NCI-H460 (cell line): ENCODE measurements at places on chromosomes 2 and 18.
A peak's percentile ranks its signal among the peaks of the same experiment; 100 is the strongest.

GRCh38 chr2:199807966-199808365 lies 43.0 kb downstream of the FTCDNL1 start:
- DNase-seq, result no peak

- no peak for DNase-seq
Observed at GRCh38 chr2:127024769-127025358, 82.1 kb downstream of the BIN1 start.

GRCh38 chr18:32998285-32998684 lies 225.5 kb upstream of the KLHL14 start:
- DNase-seq, result no peak

DNA sequence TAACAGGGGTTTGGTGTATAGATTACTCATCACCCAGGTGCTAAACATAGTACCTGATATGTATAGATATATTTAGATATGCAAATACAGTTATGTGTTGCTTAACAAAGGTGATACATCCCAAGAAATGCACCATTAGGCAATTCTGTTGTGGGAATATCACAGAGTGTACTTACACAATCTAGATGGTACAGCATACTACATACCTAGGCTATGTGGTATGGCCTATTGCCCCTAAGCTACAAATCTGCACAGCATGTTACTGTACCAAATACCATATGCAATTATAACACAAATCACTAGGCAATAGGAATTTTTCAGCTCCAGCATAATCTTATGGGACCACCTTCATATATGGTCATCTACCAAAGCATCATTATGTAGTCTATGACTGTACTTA lies 43.5 kb upstream of the NPAS2 start:
- no peak for DNase-seq

- no peak for DNase-seq
Observed at GRCh38 chr2:6754419-6754818, 111.3 kb downstream of the CMPK2 start.

- no peak for DNase-seq
Observed at GRCh38 chr18:57141208-57142129, 5.4 kb upstream of the BOD1L2 start.

DNA sequence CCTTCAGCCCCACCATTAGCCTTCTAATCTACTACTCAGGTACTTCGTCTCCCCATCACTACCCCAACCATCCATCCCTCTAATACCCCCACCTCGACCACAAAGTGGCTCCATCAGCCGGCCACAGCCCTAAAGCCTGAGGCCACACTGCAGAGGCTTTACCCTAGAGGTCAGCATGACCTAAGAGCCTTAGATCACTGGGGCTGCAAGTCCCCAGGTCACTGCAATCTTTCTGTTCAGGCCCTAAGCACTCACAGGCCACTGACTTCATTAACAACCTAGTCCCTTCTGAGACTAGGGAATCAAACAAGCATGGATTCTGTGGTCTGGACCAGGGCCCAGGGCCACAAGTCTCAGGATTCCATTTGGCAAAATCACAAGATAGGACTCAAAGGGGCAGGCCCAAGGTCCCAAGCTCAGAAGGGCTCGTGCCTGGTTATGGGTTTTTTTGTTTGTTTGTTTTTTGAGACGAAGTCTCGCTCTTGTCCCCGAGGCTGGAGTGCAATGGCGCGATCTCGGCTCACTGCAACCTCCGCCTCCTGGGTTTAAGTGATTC lies 37.0 kb upstream of the PKDCC start:
- DNase-seq, result no peak

- DNase-seq, result no peak
Observed at GRCh38 chr2:54954705-54955357, 95.4 kb downstream of the RTN4 start.

- DNase-seq, result no peak
Observed at GRCh38 chr2:134201533-134201932, 52.3 kb upstream of the MGAT5 start.

- no peak for DNase-seq
Observed at GRCh38 chr18:45171679-45172191, 443.5 kb upstream of the SLC14A2 start.

DNA sequence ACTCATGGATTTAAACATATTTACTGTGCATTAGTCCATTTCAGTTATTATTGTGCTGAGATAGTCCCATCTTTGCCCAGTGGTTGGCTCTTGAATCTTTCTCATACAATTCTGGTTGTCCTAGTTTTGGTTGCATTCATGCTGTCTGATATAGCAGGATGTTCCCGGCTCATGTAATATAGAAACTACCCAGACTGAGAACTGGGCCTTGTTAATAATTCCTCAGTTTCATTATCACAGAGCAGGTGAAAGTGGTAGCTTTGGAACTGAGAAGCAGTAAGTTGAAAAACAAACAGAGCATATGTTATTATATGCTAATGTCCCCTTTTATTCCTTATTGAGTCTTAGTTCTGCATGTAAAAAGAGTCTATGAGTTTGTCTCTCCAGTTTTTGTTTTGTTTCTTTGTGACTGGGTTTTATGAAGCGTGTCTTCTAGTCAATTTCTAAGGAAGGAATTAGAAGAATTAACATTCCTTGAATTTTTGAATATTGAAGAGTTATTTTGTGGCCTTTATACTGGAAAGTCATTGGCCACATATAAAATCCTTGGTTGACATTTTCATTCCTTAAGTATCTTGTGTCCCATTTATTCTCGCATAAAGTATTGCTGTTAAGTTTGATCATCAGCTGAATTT lies 43.3 kb downstream of the EIF5B start:
- DNase-seq, result no peak

DNA sequence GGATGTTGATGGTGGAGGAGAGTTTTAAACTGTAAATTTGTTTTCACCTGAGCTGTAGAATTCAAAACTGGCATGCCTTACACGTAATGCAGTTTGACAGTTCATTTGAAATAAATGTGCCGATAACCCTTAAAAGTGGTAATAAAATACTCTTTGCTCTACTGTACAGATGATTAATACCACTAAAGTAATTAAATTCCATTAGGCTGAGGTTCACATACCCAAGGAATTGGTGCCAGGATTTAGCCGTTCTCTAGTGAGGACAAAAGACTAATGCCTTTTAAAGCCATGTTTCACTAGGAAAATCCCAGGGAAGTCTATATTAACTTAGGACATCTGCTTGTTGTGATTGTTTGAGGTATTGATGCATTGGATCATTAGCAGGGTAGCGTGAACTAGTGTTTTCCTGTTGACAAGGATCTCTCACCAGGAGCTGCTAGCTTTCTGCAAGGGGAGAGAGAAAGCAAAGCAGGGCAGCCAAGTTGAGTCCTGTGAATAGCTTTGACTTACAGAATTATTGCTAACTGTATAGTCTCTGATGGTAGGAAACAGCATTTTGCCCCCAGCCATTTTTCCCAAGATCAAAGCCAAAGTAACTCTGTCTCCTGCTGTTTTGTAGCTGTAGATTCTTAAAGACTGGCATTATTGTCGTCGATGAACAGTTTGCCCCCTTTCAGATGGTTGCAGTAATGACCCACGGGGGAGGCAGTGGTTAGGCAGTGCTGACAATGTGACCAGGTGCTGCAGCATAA lies 280.9 kb upstream of the FANCL start:
- DNase-seq, result no peak

DNA sequence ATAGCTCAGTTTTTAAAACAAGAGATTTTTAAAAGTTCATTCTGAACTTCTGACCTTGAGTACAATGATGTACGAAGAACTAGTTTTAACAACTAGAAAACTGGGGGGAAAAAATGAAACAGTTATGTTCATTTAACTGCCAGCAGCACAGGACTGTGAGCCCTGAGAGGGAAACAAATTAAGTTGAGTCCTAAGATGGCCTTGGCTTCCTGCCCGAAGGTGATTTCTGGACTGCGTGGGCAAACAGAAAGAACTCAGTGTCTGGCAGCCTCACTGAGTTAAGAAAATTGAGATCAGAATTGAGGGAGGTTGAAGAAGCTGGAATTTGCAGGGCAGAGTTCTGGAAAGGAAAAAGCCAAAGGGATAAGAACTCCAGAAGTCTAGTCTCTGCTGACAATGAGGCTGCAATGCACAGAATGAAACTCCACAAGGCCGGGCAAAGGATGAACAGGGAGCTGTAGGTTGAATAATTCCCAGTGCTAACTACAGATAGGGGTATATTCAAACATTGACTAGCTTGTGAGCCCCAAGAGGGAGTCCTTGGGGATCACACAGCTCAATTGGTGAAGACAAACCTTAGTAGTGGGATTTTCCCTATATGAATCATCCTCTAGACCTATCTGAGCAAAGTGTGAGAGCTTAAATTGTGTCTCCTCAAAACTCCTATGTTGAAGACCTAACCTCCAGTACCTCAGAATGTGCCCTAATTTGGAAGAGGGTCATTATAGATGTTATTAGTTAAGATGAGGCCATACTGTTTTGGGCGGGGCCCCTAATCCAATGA lies 13.1 kb upstream of the CRACDL start:
- no peak for DNase-seq

- DNase-seq, result no peak
Observed at GRCh38 chr2:59458800-59459199, 1094.7 kb downstream of the BCL11A start.

DNA sequence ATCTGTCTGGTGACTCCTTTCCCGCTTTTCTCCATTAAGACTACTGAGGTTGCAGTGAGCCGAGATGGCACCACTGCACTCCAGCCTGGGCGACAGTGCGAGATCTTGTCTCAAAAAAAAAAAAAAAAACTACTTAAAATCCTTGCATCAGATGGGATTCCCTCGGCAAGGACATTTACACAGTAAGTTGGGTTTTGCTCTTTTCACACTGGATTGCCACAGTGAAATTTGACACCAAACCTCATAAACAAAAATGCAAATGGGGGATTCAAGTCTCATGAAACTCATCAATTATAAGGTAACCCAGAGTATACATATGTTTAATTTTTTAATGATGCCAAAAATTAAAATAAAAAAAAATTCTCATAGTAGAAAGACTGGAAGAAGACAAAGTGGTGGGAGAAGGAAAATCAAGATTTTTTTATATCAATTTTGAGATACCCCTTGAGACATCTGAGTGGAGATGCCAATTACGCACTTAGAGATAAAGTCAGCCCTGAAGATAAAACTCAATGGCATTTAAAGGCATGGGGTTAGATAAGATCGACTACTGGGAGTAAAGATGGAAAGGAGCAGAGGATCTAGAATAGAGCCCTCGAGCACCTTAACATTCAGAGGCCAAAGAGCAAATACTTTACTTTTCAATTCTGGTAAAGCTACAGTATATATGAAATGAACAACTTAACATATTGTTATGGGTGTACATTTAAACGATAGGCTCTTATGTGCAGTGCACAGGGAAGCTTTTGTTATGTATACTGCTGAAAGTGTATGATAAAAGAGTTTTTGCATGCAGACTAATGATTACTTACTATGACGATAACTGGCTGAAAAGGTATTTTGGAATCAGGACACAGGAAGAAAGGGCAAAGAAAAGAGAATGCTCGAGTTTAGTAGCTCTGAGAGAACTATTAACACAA lies 37.6 kb downstream of the CHMP3 start:
- no peak for DNase-seq

- DNase-seq, result peak; percentile 79
Observed at GRCh38 chr18:79790996-79791972, 6.5 kb upstream of the KCNG2 start.

DNA sequence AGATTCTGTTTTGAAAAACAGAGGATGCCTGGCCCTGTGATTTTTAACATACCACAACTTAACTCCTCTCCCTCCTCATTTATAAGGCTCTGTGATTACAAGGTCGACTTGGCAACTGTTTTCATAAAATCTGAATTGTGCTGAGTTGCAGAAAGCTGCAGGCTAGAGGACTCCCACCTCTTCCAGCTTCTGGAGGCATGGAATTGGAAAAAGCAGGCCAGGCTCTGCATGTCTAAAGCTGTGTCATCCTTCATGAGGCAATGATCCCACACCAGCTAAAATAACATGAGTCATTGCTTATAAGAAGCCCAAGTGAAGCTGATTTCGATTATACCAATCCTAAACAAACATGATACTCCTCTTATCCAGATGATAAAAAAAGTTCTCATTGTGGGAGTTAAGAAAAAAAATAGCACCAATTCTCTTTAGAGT lies 11.7 kb downstream of the ARHGAP28 start:
- peak; percentile 65 for DNase-seq

DNA sequence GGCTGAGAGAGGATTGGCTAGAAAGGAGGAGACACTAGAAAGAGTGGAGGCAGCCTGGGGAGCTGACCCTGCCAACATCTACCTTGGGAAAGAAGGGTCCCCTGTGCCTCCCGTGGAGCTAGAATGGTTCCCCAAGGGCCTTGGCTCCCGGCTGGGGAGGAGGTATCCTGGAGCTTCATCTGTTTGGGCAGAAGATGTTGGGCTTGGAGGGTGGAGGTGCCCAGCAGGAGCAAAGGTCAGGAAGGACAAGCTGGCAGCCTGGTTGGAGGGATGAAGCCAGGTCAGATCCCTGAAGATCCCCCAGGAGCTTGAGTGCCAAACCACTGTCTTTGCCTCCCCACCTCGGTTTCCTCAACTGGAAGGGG lies 2.9 kb downstream of the ATP6V1B1 start:
- no peak for DNase-seq

- DNase-seq, result no peak
Observed at GRCh38 chr2:66170744-66171330, 264.1 kb upstream of the MEIS1 start.

- no peak for DNase-seq
Observed at GRCh38 chr2:234161932-234162331, 111.4 kb downstream of the SPP2 start.

- DNase-seq, result no peak
Observed at GRCh38 chr2:157459486-157459885, 15.6 kb upstream of the CYTIP start.
